ENCODE measurements at places on chromosomes 7 and 10. TPM values are rescaled to one million over a fixed set of nuclear protein-coding genes. Genes with fewer than 3 reads are reported as not detected.

The KCNH2 gene
- 49.2 TPM for polyA plus RNA-seq

The LBX1 gene
- polyA plus RNA-seq: not detected

The EN2 gene
- polyA plus RNA-seq: 0.19 TPM

DNA sequence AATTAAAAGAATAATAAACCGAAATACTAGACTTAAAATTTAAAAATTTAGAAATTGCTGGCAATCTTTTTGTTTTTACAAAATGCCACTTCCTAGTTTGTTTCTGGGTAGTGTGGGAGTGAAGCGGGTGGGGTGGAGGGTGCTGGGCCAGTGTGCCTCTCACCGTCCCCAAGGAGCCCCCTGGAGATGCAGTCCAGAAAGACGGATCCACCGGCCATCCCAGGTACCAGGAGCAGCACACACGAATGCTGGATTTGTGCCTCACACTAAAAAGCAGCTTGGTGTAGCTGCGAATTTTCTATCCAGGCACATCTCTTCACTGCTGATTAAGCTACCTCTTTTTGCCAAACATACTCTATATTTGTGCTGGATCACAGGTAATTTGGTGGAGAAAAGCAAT is 618.1 kb downstream of the DNAJB6 start:
- no peak for DNase-seq

- no peak for DNase-seq
Observed at GRCh38 chr10:59801171-59801570, 47.9 kb upstream of the MRLN start.

- DNase-seq: peak; percentile 95
Observed at GRCh38 chr10:11209830-11210181, 192.1 kb downstream of the CELF2 start.

- DNase-seq: no peak
Observed at GRCh38 chr10:132649651-132650360, 112.2 kb downstream of the INPP5A start.

- DNase-seq: no peak
Observed at GRCh38 chr7:67675971-67676370, 679.3 kb downstream of the TYW1 start.

DNA sequence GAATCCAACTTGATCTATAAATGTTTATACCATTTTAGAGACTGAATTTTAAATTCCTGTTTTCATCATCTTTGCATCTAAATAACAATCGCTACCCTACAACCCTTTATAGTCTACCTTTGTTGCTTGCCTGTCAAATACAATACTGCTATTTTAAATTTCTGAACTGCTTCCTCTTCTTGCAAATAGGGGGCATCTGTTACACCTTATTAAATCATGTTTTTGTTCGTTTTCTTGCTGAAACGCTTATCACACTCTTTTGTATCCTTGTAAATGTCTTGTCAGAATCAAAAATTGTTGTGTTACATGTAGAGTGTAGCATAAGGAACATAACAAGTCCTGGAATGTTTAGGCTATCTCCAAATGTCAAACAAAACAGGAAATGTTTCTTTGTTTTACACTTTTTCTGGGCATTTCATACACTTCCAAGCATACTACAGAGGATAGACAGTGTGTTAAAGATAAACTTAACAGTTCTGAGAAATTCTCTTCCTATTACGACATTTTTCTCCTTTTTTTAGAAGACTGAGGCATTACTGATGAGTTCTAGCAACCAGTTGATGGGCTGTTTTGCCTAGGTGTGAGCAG is 281.3 kb downstream of the GPR158 start:
- peak; percentile 23 for DNase-seq

DNA sequence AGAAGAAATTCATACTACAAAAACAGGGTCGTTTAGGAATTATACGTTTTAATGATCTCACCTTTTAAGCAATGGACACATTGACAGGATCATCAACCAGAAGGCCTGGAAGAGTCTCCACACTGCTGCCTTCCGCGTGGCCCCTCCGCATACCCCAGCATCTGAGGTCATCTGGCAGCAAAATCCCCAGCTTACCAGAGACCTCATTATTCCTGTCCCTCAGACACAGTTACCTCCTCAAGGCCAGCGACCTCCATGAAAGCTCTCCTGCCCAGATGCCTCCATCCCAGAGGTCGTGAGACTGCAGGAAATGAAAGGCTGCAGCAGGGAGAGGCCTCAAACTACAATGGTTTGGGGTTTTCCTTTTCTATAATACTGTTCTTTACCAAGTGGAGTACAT is 14.8 kb upstream of the GSAP start:
- no peak for DNase-seq

DNA sequence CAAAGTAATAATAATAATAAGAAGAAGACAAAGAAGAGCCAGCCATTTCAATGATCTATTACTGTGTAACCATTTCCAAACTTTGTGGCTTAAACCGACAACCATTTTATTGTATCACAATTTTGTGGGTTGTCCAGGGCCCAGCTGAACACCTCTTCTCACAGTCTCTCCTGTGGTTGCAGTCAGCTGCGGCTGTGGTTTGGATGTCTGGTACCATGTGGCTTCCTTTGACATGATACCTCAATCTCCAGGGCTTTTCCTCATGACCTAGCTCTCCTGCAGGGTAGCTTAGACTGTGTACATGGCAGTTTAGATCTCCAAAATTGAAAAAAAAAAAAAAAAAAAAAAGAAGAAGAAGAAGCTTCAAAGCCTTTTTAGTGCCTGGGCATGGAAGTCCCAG is 72.6 kb upstream of the NFKB2 start:
- no peak for DNase-seq

GRCh38 chr10:29794776-29795611 is 160.2 kb upstream of the SVIL start:
- no peak for DNase-seq

GRCh38 chr10:119113751-119114732 is 10.1 kb downstream of the DENND10 start:
- DNase-seq: no peak

All from brain (organoid and tissue), 16 donors.